ENCODE measurements at places on chromosomes 6 and 20.

DNA sequence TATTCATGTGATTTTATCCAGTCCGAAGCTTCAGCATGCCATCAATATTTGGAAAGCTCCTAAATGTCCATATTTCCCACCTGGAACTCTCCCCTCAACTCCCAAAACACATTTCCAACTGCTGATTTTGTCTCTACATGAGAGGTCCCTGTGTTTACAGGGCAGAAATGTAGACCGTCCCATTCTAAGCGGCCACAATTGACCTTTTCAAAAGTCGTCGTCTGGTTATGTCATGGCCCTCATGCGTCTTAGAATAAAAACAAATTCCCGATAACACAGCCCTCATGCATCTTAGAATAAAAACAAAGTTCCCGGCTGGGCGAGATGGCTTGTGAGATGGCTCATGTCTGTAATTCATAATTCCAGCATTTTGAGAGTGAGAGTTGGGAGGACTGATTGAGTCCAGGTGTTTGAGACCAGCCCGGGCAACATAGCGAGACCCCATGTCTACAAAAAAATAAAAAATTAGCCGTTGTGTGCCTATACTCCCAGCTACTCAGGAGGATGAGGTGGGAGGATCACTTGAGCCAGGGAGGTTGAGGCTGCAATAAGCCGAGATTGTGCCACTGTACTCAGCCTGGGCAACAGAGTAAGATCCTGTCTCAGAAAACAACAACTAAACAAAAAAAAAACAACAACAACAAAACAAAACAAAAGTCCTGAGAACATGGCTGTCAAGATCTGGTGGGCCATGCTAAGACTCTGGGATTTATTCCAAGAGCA lies 6.4 kb upstream of the ZNF217 start:
- DNase-seq = no peak

- no peak for DNase-seq
Observed at GRCh38 chr6:129267028-129267427, 384.1 kb downstream of the LAMA2 start.

DNA sequence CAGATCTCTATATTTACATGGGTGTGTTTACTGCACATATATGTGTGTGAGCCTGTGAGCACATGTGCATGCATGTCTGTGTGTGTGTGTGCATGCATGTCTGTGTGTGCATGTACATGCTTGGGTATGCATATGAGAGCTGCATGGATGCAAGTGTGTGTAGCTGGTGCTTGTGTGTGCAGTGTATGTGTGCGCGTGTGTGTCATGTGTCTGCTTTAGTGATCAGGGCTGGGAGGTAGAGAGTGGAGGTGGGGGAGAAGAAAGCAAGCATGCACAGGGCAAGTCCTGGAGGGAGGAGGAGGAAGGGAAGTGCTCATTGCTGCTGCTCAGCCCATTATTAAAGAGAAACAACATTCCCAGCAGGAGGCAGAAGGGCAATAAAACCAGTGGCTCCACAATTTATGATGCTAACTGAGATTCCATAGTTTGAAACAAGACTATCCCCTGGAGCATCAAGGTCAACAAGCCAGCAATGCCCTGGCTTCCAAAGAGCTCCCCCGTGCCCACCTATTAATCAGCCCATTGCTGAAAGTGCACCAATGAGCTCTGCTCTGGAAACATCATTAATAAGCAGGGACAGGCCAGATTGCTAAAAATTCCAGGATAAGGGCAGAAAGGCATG lies 414.0 kb downstream of the MAFB start:
- DNase-seq = no peak

DNA sequence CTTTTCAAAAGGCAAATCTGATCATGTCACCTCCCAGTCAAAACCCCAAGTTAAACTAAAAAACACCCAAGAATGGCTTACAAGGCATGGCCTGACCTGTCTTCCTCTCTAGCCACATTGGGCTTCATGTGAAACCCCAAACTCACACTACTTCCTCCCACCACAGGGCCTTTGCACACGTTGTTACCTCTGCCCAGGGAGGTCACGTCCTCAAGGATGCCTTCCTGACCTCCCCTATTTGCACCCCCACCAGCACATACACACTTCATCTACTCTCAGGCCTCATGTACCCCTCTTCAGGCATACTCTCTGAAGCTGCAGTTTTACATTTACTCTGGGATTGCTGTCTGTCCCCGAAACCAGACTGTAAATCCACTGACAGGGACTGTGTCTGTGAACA lies 6.1 kb downstream of the EZR start:
- DNase-seq = no peak

- DNase-seq = peak; percentile 63
Observed at GRCh38 chr6:127342296-127342945, 988 bp downstream of the ECHDC1 start.

GRCh38 chr6:146896062-146896813 lies 297.5 kb downstream of the ADGB start:
- no peak for DNase-seq

DNA sequence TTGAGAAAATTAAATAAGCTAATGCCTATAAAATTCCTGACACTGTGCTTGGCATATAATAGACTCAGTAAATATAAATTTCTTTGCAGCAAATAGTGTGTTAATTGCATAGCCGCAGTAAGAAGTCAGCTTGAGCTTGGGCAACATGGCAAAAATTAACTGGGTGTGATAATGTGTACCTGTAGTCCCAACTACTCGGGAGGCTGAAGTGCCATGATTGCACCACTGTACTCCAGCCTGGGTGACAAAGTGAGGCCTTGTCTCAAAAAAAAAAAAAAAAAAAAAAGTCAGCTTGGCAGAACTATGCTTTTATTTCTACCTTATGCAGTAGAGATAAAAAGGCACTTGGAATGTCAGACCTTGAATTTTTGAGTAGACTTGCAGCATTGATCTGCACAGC lies 121.8 kb downstream of the AKAP7 start:
- no peak for DNase-seq

GRCh38 chr6:160190973-160191372 lies 67.6 kb downstream of the SLC22A2 start:
- no peak for DNase-seq

GRCh38 chr6:3732345-3733141 lies 19.0 kb downstream of the PXDC1 start:
- peak; percentile 75 for DNase-seq

DNA sequence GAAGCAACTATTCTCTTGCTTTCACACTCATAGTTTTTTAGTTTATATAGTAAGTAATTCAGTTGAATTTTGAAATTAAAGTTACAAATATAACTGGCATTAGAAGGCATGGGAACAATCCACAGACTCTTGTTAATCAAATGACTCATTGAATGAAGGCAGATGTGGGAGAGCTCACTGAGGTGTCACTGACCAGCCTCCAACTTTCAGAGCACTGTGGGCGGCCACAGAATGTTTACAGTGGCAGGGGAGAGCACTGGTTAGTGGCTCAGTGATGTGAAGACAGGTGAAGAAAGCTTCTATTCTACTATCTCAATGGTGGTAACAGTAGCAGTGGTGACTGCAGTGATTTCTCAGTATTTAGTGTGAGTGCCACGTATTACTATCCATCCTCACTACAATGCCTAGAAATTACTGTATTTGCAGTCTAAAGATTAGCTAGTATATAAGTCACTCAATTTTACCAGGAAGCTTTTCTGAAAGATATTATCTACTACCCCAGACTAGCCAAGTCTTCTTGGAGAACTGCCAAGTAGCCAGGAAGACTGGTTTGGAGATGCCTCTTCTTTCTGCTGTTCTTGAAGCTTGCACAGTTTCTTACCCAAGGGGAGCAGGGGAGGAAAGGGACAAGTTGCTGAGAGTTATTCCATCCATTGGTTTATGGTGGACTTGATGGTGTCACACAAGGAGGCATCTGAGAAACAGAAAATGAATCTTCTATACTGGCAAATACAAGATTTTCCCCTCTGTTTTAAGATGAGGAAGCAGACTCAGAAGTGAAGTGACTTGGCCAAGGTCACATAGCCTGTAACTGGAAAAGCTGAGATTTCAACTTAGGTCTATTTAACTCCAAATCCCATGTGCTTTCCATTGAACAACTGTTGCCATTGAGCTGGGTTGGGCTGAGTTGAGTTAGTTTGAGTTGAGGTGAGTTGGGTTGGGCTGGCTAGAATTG lies 231.2 kb downstream of the ANKRD60 start:
- peak; percentile 66 for DNase-seq

GRCh38 chr6:143539106-143539505 lies 27.6 kb upstream of the FUCA2 start:
- DNase-seq = no peak

DNA sequence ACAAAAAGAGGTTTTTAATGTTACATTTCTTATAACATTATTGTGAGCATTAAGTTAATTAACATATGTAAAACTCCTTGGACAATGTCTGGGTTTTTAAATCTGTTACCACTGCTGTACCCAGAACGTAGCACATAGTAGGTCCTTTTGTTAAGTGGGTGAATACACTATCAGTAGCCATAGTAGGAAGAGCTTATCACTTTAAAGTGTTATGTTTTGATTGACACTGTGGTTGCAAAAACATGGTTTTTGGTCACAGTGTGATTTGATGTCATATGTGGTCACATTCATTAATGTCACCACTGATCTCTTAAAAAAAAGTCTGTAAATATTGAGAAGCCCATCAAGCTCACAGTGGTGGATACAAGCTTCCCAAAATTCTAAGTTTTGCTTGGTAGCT lies 160.7 kb downstream of the PLCB1 start:
- no peak for DNase-seq

DNA sequence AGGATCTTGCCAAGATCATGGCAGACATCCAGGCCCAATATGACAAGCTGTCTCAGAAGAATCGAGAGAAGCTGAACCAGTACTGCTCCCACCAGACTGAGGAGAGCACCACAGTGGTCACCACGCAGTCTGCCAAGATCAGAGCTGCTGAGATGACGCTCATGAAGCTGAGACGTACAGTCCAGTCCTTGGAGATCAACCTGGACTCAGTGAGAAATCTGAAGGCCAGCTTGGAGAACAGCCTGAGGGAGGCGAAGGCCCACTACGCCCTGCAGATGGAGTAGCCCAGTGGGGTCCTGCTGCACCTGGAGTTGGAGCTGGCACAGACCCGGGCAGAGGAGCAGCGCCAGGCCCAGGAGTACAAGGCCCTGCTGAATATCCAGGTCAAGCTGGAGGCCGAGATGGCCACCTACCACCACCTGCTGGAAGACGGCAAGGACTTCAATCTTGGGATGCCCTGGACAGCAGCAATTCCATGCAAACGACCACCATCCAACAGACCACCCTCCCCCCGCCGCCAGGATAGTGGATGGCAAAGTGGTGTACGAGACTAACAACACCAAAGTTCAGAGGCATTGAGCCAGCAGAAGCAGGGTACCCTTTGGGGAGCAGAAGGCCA lies 44.7 kb upstream of the GRM4 start:
- no peak for DNase-seq

DNA sequence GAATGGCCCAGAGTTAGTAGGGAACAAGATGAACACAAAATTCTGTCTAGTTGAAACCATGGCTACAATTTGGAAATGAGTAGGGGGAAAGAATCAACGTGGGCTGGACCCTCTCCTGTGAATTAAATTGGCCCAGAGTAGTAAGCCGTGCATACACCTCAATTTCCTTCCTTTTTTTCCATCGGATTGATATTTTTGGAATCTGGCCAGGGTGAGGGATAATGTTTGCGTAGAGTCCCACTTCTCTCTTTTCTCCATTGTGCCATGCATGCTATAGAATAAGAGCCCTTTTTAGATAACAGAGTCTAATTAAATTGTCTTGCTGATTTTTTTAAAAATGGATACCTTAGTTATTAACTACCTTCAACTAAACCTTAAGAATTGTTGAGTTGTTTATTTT lies 35.2 kb downstream of the XRN2 start:
- no peak for DNase-seq

DNA sequence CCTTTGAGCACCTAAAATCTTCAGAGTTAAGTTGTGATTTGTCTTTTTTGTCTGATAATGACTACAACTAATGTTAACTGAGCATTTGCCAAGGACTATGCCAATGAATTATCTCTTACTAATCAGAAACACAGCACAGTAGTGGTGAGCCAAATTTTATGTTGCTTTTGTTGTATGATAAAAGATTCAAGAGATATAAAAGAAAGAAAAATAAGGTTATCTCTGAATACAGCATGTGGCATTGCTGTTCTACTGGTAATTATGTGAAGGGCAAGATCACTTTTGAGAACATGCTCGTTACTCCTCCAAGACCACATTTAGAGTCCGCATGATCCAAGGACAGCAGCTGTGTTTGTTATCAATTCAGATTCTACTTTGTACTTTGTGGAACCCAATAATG lies 133.4 kb upstream of the MYLIP start:
- no peak for DNase-seq

DNA sequence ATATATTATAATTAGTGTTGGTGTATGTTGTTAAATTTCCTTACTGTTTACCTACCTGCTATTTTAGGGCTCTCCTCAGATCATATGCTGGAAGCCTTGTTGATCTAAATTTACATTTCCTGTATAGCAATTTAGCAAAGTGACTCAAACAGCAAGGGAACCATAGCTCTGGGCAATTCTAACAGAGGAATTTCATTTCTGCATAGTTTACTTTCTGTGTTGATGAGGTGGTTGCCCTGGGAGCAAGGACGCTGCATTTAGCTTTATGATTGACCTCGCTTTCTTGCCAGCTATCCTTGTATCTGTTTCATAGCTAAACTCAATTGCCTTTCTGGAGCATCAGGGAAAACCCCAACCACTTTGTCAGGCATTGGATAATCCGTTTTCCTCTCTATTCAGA lies 810.8 kb downstream of the GRIK2 start:
- no peak for DNase-seq

GRCh38 chr6:31083742-31084354 lies 28.5 kb downstream of the C6orf15 start:
- DNase-seq = peak; percentile 67

GRCh38 chr6:107491138-107491609 lies 1.3 kb downstream of the SOBP start:
- peak; percentile 74 for DNase-seq

GRCh38 chr6:138592749-138593123 lies 93.4 kb upstream of the NHSL1 start:
- no peak for DNase-seq

GRCh38 chr6:19269341-19269898 lies 567.8 kb upstream of the ID4 start:
- DNase-seq = no peak

DNA sequence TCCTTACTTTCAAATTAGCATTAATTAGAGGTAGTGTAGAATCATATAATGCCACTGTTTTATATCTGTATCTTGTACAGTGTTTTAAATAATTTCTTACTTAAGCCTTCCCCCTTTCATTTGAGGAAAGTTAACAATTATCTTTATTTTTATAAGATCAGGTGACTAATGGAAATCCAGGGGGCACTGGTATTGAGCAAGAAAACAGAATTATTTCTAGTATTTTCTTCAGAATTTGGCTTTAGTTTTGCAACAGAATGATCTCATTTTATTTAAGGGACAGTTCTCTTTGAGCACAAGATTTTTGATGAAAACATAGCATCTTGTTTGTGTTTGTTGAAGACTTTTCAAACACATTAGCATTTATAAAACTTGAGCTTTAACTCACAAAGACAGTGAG lies 55.9 kb downstream of the RNF217 start:
- no peak for DNase-seq

GRCh38 chr6:116369964-116370759 lies 585 bp upstream of the DSE start:
- no peak for DNase-seq
